ENCODE measurements at places on chromosomes 12 and 14.

GRCh38 chr12:10197879-10198278 lies 14.8 kb upstream of the GABARAPL1 start:
- no peak for DNase-seq

DNA sequence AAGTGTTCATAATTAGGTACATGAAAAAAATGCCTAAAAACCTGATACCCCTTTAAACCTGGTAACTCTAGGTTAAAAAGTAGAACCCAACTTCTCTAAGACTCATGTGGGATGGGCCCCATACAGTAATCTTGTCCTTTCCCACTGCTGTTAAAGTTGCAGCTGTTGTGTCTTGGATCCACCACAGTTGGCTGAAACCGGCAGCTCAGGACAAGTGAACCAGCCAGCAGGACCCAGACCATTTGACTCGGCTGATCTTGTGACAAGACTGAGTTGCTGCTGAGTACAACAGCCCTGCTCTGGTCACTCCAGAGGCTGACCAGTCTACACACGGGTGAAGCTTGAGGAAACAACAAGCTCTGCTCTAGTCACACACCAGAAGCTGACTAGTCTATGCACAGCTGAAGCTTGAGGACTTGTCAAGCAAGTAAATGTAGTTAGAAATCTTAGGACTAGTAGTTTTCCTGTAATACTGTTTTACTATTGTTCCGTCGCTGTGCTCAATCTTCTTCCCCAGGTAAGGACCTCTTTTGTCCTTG lies 60.6 kb downstream of the DHRS2 start:
- peak; percentile 26 for DNase-seq

DNA sequence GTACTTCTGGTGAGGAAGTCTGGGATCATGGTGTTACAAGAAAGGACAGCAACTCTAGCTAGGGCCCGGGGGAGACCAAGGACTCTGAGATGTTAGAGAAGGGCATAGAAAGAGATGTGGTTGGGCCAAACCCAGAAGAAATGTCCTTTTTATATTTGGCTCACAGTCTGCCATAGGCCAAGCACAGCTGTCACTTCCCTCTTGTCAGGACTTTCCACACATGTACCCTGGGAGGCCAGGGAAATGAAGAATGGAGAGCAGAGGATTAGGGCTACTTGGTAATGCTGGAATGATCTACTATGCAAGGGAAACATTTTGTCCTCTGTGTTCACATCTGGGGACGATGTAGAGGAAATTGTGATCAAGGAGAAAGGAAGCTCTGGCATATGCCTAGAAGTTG lies 9.2 kb downstream of the MYO1A start:
- no peak for DNase-seq

DNA sequence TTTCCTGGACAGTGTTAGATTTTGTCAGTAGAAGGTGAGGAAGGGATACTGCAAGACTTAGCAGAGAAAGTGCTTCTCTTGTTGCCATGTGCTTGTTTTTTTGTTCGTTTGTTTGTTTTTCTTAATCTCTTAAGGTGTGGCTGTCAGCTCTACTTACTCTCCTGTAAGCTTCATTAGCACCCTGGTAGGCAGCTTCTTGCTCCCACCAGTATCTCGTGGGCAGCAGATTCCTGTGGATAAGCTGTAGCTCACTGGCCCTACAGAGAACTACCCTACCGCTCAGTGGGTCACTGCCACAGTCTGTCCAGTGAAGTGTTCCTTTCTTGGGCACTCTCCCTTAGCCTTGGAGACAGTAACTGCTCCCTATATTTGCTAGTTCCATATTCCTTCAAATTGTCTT lies 30.1 kb downstream of the VRK1 start:
- no peak for DNase-seq

- DNase-seq: no peak
Measured at GRCh38 chr12:41293461-41293860, 105.3 kb downstream of the PDZRN4 start.

DNA sequence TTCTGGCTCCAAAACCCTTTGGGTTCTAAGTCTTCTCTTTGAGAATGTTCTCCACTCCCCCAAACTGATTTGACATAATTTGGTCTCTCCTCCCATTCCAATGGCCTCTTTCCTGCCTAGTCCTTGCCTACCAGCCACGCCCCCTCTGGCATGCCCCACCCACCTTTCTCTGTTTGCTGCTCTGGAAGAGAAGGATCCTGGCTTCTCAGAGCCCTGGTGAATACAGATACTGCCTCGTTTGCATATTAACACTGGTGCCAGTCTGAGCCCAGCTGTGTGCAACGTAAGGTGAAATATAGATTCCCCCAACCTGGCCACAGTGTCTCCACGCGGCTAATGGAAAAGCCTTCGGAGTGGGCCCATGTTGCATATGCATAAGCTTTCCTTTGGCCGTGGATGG lies 79.7 kb downstream of the PAPOLA start:
- DNase-seq: no peak

DNA sequence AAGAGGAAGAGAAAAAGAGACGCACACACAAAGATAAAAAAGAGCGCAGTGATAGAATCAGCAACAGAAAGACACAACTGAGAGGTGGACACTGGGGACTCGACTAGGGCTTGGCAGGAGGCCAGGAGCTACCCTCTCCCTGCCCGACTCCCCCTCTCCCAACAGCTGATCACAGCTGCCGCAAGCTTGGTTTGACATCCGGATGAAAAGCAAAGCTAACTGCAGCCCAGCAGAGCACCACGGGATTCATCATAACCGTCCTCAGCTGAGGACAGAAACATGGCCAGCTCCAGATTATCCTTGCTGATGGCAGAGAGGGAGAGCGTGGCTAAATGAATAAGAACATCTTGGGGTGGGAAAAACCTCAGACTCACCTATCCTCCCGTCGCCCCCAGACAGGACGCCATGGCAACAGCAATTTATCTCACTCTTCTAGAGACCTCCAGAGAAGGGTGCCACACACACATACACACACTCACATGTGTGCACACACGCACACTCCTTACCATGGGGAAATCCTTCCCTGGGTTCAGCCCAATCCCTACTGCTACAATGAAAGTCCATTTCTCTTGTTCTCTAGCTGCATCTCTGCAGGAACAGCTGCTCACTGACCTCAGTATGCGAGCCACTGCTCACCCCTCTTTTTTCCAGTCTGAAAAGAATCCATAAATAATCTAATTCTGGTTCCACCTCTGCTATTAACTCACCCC lies 135.3 kb downstream of the NTF3 start:
- peak; percentile 31 for DNase-seq

- DNase-seq: no peak
Measured at GRCh38 chr12:110718222-110718908, 24.3 kb downstream of the PPP1CC start.

Measured in testis (tissue), 5 donors.